ENCODE measurements at places on chromosomes 3 and 15.

GRCh38 chr3:17444865-17445264 is 297.6 kb downstream of the TBC1D5 start:
- no peak for DNase-seq

DNA sequence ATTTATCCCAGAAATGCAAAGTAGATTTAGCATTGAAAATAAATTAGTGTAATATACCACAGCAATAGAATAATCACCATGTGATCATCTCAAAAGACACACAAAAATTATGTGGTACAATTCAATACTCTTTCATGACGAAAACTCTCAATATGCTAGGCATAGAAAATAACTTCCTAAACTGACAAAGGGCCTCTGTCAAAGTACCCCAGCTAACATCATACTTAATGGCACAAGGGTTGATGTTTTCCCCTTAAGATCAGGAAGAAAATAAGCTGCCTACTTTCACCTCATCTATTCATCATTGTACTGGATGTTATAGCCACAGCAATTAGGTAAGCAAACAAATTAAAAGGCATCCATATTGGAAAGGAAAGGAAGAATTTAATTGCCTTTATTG is 22.7 kb upstream of the NIPA2 start:
- no peak for DNase-seq

DNA sequence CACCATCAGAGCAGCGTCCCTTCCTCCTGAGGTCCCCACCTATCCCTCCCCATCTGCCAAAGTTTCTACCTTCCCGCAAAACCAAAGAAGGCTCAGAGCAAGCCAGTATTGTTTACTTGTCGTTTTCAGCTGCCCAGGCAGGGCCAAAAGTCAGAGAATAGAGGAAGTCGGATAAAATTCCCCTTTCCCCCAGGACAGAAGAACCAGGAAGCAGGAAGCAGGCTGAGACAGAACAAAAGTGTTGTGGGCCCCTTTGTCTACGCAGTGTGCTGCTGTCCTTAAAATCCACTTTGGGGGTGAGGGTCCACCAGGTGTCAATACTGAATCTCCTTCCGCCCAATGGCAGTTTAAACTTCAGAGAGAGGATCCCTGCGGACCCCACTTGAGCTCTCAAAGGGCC is 18.5 kb upstream of the RPL32 start:
- DNase-seq = no peak

GRCh38 chr3:99933971-99934750 is 116.5 kb downstream of the CMSS1 start:
- no peak for DNase-seq

- no peak for DNase-seq
Measured at GRCh38 chr3:37256447-37256846, 82.1 kb upstream of the LRRFIP2 start.

GRCh38 chr3:37907906-37908305 is 46.2 kb downstream of the CTDSPL start:
- DNase-seq = no peak

GRCh38 chr15:67741308-67741707 is 84.0 kb upstream of the SKOR1 start:
- DNase-seq = no peak

DNA sequence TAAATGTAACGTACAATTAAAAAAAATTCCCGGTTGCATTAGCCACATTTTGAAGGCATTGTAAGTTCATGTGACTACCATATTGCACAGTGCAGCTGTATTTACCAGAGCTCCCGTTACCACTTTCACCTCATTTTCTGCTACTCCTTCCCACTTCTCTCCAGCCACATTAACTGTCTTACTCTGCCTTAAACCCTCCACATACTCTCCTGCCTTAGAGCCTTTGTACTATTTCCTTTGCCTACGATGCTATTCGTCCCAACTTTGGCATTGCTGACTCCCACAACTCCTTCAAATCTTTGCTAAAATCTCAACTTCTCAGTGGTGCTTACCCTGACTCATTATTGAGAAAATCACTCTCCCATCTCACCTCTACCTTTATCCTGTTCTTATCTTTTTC is 115.2 kb downstream of the CADM2 start:
- no peak for DNase-seq

DNA sequence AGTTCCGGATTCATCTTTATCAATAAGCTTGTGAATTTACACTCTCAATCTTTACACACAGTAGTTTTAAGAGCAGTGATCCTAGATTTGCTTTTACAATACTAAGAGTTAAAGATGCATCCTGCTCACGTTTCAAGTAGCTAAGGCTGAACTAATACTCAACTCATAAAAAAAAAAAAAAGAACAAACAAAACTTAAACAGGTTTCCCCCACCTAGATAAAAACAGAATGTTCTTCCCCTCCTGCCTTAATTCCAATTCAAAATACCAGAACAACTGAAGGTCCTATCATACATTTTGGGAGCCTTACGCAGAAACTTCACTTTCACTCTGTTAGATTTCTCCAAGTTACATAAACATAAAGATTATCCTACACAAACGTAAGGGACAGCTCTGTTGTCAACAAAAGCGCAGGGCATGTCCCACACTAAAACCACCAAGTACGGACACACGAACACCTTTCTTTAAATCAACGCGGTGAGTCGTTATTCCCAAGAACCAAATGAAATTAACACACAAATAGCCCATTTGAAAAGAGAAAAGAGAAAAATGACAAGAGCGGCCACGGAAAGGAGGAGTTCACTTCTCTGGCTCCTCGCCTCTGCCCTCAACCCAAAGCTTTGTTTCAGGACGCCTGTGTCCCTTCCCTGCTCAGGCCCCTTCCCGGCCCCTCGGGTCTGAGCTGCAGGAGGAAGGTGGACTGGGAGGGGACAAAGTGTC is 941 bp downstream of the CBLB start:
- no peak for DNase-seq

- DNase-seq = no peak
Measured at GRCh38 chr15:66112388-66112787, 141.2 kb downstream of the MEGF11 start.

GRCh38 chr3:133329626-133330025 is 70.2 kb upstream of the BFSP2 start:
- DNase-seq = no peak

DNA sequence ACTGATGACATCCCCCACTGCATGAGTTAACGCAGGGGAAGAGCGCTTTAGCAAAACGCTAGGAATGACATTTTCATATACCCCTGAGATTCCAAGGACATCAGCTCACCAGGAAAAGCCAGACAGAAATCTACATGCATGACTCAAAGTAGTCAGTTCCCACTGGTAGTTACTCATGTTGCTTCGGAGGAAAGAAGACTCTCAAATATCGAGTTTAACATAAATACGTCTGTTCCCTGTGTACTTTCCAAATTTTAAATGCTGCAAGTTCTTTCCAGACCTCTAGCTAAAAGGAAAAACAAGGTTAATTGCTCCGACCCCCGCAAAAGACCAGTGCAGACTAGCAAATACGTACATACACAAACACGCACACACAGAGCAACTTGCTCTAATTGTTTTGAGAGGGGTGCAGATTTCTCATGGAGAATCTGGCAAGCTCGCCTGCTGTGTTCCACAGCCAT is 115.4 kb upstream of the PRICKLE2 start:
- no peak for DNase-seq

GRCh38 chr3:55074796-55075195 is 146.9 kb upstream of the LRTM1 start:
- DNase-seq = no peak

- no peak for DNase-seq
Measured at GRCh38 chr3:12839156-12839946, 2.0 kb downstream of the RPL32 start.

DNA sequence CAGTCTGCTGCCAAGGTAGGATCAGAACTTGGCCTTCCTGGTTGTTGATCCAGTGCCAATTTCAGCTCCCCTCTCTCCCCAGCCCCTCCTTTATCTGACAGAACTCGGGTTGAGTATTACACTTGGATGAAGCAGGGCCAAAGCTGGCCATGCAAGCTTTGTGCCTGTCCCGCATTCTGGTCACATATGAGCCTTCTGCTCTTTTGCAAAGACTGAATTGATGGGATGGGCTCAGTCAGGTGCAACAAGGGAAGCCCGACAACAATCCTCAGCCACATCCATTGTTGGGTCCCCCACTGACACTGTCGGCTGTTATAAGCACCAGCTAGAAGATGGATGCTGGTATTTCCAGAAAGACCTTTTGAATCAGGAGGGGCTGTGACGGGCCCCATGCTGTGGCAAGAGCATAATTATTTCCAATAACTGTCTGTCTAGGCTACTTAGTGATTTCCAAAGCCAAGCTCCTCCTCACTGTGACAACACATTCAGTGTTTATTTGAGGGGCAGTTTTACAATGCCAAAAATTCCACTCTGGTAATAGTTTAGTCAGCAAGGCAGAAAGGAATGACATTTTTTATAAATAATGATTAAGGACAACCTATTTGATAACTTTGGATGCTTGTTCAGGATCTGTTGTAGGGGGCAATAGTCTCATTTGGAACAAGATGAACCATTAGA is 146.8 kb upstream of the FRMD4B start:
- DNase-seq = no peak

DNA sequence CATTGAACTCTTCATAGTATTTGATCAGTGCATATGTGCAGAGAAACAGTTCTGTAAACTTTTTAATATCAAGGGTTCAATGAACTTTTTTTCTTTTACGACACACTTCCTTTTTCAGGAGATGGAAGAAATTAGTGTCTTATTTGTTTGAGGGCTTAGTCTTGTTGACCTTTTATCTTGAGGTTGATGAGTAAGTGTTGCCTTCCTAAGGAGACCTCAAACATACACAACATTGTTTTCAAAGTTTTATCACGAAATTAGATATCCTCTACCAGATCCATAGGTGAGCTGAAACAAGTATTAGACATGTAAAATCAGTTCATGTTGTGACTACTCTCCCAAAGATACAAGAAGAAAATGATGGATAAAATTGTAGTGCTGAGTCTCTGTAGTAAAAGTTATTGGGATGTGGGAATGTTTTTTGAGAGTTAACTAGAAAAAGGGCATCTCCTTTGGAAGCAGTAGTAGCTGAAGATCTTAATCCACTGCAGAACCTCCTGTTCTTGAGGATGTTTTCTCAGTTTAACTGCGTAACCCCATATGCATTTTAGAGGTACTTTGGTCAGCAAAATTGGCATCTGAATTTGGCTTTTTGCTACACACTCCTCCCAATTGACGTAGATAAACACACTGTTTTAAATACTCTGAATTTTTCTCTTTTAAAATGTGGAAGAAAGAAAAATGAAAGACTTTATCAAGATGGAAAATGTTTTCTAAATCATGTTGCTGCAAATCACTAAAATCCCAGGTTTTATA is 116.8 kb downstream of the GALK2 start:
- no peak for DNase-seq

GRCh38 chr3:133271539-133271938 is 128.3 kb upstream of the BFSP2 start:
- no peak for DNase-seq

- DNase-seq = no peak
Measured at GRCh38 chr3:61777483-61777882, 216.1 kb downstream of the PTPRG start.

DNA sequence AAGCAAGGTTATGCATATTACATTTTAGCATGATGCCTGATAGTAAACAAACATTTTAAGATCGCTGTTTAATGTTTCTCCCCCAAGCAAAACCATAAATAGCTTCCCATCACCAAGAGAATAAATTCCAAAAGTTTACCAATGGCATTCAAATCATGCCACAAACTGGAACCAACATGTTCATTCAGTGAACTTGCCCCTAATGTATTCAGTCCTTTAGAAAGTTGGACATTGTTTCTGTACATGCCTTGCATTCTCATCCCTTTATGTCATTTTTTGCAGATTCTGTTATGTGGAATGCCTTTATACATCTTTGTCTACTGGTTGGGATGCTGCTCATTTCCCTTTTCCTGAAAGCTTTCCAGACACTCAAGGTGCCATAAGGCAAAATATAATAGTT is 105.5 kb downstream of the PYDC2 start:
- DNase-seq = no peak

DNA sequence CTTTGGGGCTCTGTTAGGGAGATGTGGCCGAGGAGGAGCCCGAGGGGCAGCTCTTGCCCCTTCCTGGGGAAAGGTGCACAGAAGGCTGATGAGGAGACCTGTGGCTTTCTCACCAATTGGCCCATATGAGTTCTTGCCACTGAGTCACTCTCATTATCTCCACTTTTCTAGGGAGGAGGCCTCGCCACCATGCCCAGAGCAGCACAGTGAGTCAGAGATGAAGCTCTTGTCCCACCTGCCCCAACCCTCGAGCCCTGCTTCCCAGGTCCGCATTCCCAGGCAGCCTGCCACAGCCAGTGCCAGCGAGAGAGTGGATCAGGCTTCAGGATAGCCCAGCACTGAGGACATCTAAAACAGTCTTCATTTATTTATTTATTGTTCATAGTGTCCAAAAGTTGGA is 53.5 kb downstream of the AMOTL2 start:
- no peak for DNase-seq

- no peak for DNase-seq
Measured at GRCh38 chr15:70767667-70768066, 4.3 kb upstream of the UACA start.

DNA sequence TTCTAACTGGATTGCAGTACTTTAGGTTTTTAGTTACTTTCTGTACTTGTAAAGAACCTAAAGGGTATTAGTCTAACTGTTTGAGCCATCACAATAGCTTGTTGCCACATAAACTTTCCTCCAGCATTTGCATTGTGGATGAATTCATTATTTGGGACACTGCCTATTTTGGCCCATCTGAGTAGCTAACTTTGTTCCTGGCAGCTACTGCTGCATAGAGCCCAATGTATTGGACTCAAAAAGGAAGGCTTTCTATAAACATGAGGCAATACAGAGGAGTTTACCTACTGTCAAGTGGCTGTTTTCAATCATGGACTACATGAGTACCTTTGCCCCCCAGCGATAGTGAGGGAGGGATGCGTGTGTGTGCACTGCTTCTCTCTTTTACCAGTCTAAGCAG is 1.9 kb downstream of the ROBO2 start:
- DNase-seq = no peak

GRCh38 chr15:81885135-81885534 is 160.7 kb downstream of the MEX3B start:
- no peak for DNase-seq

DNA sequence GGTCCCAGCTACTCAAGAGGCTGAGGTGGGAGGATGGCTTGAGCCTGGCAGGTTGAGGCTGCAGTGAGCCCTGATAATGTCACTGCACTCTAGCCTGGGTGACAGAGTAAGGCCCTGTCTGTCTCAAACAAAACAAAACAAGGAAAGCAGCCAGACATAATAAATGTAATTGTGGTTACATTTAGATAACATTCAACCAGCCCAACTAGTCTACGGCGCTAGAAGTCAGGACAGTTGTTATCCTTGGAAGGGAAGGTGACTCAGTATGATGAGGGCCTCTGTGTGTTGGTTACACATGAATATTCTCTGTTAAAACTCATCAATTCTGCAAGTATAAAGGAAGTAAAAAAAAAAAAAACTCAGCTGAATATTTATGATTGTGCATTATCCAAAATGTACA is 27.0 kb upstream of the CSPG5 start:
- DNase-seq = no peak

- DNase-seq = no peak
Measured at GRCh38 chr3:10428406-10429091, 76.8 kb downstream of the ATP2B2 start.

GRCh38 chr3:54940971-54941370 is 13.1 kb upstream of the LRTM1 start:
- DNase-seq = no peak

- no peak for DNase-seq
Measured at GRCh38 chr3:103657756-103658155, 1222.9 kb downstream of the ZPLD1 start.

GRCh38 chr3:27354161-27354560 is 15.0 kb downstream of the NEK10 start:
- DNase-seq = no peak

GRCh38 chr3:59425371-59425770 is 375.5 kb upstream of the CFAP20DC start:
- DNase-seq = no peak

- DNase-seq = no peak
Measured at GRCh38 chr3:11392014-11392859, 120.0 kb downstream of the ATG7 start.
